Activated naive CD8-positive, alpha-beta T cell treated with anti-CD3 and anti-CD28 coated beads for 36 hours (primary cell): ENCODE measurements at places on chromosomes 11 and 22.

GRCh38 chr22:34210301-34210700 lies 290.0 kb upstream of the LARGE1 start:
- no peak for DNase-seq

DNA sequence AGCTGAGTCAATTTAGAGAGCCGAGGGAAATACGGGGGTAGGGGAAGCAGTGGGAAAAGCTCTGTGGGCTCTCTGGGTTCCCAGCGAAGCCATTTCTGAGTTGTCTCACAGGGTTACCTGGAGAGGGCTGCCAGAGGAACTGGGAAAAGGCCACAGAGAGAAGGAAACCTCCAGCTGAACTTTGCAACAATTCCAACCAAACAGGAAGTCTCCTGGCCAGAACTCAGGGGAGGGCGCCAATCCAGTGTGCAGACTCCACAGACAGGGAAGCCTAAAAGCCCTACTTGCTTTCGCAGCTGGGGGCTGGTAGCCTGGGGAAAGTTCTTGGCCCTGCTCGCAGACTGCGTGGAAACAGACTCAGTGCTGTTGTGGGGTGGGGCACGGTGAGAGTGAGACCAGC lies 23.1 kb upstream of the GNAZ start:
- DNase-seq: no peak

GRCh38 chr22:49164773-49165320 lies 662.8 kb downstream of the BRD1 start:
- no peak for DNase-seq

GRCh38 chr11:127017482-127017881 lies 16.9 kb upstream of the KIRREL3 start:
- DNase-seq: no peak

DNA sequence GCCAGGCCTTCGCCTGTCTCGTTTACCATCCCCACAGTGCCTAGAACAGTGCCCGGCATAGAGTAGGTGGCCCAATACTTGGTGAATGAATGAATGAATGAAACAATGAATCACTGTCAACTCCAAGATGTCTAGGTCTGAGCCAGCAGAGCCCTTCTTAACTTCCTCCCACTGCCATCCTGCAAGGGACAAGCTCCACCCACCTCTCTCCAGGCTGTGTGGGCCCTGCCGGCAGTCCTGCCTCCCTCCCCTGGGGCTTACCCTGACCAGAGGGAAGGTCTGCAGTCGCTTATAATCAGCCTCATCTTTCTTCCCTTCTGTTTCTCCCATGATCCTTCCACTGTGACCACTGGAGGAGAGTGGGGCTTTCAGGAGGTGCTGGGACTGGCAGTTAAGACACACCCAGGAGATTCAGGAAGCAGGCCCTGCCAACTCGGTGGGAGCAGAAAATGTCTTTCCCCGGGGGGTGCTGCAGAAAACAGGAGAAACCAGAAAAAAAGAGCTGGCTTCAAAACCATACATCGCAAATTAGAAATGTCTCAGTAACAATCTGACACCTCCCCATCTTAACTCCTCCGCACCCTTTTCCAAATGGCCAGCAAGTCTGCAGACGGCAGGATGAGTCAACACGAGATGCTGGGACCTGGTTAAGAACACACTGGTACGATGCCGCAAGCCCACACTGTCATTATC lies 11.4 kb downstream of the DNAL4 start:
- DNase-seq: no peak

GRCh38 chr22:50018608-50019285 lies 6.2 kb upstream of the IL17REL start:
- peak; percentile 46 for DNase-seq

DNA sequence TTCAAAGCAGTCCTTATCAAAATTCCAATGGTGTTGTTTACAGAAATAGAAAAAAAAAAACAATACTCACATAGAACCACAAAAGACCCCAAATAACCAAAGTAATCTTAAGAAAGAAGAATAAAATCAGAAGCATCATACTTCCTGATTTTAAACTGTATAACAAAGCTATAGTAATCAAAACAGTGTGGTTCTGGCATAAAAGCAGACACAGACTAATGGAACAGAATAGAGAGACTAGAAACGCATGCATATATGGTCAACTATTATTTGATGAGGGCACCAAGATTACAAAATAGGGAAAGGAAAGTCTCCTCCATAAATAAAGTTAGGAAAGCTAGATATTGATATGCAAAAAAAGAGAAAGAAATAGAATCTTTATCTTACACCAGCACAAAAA lies 120.1 kb upstream of the TEAD1 start:
- no peak for DNase-seq

GRCh38 chr11:95076416-95076815 lies 9.7 kb downstream of the SRSF8 start:
- no peak for DNase-seq

DNA sequence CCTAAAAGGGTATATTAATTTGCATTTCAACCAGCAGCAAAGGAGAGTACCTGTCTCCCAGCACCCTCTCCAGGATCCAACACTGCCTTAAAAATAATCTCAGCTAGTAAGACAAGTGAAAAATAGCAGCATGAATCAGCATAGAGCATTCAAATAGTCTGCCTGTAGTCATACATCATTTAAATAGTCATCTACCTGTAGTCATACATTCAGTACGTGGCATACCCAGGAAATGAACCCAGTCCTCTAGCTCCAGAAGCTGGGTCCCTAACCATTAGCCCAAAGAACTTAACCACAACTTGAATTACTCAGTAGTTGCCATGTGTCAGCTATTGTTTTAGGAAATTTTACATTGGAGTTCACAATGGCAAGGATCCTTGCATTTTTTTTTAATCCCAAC lies 9.3 kb downstream of the TENM4 start:
- no peak for DNase-seq

DNA sequence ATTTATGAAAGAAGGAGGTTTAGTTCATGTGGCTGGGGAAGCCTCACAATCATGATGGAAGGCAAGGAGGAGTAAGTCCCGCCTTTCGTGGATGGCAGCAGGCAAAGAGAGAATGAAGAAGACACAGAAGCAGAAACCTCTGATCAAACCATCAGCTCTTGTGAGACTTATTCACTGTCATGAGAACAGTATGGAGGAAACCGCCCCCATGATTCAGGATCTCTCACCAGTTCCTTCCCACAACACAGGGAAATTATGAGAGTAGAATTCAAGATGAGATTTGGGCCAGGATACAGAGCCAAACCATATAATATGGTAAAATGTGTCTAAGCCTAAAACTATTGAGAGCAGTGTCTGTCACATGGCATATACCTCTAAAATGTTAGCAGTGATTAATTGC lies 503.8 kb upstream of the CCDC179 start:
- DNase-seq: no peak

DNA sequence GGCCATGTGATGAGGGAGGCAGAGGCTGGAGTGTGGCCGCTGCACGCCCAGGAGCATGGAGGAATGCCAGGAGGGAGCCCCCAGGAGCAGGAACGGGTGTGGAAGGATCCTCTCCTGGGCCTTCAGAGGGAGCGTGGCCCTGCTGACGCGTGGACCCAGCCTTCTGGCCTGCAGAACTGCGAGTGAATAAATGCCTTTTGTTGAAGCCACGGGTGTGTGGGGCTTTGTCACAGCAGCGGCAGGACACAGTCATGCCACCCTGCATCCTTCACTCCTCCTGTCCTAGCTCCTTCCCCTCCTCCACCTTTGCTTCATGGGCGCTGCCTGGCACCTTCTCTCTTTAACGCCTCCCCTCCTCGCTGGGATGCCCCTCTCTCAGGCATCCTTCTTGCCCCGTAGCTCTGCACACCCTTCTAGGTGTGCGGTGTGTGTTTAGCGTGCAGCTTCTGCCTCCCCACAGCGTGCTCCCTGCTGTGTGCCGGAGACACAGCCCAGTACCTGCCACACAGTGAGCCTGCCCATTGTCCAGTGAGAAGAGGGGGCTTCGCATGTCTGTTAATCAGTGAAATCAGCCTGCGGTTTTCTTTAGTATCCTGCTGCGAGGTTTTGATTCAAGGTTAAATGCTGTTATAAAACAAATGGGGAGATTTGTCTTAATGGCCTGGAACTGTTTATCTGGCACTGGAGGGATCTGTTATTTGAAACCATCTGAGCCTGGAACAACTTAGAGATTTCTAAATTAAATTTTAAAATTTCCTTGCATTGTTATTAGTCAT lies 459.6 kb downstream of the TBC1D22A start:
- DNase-seq: no peak
